ENCODE measurements at places on chromosomes 5 and 9.

DNA sequence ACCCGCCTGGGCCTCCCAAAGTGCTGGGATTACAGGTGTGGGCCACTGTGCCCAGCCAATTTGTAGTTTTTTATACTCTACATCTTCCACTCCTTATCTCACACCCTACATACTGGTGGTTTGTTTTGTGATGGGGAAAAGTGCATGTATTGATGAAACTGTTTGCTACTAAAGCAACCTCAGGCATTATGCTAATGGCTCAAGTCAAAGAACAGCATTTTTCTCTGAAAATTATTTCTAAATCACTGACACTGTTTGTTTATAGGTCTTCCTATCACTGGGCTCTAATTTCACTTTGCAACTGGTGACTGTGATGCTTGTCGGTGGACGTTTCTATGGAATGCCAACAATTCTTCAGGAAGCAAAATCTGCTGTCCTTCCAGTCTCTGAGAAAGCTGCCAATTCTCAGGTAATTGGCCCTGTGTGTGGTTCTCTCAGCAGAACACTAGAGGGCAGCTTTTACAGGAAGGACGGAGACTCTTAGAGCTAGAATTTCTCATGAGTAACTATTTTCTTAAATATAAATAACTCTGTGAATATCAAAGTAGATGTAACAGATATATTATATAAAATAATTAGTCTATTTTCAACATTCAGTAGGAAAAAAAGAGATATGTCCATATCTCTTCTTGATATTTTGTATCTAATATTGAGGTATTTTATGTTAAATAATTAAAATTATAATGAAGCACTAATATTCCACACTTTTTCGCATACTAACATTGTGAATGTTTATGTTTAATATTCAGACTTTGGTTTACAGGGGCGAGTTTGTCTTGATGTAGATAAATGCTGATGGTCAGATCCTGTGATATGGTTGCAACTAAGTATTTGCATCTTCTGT, 244.1 kb downstream of the ADGRV1 start:
- peak; percentile 39 for DNase-seq

DNA sequence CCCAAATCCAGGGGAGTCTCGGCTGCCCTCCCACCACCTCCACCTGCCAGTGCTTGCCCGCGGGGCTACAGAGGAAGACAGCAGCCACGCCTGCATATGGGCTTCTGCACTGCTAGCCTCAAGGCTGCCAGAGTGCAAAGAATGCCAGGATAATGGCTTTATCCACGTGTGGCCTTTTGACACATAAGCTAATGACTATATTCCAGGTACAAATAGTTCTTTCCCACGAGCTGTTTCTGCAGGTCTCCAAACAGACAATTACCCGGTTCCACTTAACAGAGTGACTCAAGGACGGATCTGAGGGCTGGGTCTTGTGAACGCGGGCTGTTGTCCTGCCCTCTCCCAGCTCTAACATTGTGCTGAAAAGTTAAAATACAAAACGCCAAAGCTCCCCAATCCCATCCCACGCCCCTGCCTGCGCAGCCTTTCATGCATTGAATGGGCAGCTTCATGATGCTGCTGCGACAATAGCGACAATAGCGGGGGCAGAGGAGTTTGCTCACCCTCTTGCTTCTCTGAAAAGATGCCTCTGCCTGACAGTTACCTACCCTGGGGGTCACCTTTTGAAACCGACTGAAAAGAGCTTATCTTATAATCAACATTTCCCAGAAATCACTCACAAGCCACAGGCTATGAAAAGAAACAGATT, 39.1 kb upstream of the MSH3 start:
- DNase-seq = no peak

DNA sequence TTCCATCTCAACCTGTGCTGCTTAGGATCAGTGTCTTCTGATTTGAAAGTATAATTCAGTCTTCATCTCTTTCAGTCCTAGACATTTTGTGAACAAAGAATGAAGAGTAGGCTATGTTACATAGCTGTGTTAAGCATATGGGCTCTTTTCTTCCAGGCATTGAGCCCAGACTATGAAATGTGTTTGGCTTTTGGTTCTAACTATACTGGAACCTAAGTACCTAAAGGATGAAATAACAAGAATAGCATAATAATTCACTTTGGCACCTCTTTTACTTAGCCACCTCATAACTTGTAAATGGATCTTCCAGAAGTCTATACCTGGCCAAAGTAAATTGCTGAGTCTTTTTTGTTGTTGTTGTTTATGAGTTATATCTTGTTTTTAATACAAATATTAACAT, 71.4 kb downstream of the SLF1 start:
- DNase-seq = no peak

DNA sequence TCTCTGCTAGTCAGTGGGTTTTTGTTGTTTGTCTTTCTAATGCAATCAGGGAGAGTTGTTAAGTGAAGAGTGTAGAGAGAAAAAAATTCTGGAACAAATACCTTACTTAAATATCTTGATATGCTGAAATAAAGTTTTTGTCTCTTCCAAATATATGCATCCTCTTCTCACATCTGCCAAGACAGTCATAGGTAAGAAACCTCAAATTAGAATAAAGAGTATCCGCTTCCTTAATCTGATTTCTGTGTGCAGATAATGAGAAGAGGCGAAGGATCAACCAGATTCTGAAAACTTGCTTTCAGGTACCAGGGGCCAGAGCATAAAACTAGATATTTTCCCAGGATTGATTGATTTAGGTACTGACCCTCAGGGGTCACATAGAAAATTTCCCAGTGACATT, 11.3 kb upstream of the IL6ST start:
- DNase-seq = no peak

DNA sequence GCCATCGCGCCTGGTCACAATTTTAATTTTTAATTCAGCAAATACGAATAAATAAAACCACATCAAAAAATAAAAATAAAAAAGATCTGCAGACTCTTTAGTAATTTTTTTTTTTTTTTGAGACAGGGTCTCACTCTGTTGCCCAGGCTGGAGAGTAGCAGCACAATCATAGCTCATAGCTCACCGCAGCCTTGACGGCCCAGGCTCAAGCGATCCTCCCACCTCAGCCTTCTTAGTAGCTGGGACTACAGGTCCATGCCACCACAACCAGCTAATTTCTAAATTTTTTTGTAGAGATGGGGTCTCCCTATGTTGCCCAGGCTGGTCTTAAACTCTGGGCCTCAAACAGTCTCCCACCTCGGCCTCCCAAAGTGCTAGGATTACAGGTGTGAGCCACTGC, 14.2 kb downstream of the NANS start:
- no peak for DNase-seq

GRCh38 chr5:1206521-1207412, 5.4 kb downstream of the SLC6A19 start:
- DNase-seq = no peak

GRCh38 chr5:113132564-113132963, 156.0 kb downstream of the DCP2 start:
- no peak for DNase-seq

DNA sequence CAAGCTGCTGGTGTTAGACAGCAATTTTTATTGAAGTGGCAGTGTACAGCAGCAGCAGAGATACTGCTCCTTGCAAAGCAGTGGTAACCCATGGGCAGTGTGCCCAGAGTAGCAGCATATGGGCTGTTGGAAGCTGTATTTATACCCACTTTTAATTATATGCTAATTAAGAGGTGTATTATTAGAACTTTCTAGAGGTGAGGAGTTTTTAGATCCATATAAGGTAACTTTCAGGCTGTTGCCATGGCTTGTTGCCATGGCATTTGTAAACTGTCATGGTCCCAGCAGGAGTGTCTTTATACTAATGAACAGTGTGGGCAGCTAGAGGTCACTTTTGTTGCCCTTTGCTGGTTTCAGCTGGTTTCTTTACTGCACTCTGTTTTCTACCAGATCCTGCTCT, 3.7 kb upstream of the PJA2 start:
- DNase-seq = no peak

Measured in Daoy (cell line).